ENCODE measurements at places on chromosomes 4 and X.

- no peak for DNase-seq
These were observed 27.3 kb downstream of the SH3BGRL start for GRCh38 chrX:81229229-81229628.

DNA sequence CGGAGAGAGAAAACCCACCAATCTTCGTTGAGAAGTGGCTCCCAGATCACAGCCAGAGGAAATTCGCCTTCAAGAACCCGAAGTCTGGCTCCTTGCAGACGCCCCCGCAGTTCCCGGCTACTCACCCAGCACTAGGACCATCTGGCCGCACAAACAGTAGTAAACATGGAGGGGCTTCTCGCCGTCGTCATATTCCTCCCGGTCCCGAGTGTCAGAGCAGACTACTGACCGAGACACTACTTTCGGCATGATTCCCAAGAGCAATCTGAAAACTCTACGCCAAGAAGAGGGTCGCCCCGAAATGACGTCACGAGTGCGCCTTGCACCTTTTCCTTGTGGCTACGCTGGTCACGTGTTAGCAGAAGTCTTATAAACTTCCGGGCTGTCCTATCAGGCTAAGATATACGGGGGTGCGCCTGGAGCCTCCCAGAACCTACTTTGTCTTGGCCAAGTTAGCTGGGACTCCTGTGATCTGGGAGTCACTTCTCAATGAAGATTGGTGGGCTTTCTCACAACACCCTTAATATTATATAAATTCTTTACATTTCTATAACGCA, at the start of gene STEEP1:
Gene STEEP1 (minus strand): TSS at position 303 of the 557 bp plus-strand sequence. CDS start 54 bp downstream, at position 249.
- DNase-seq: peak; percentile 50

- no peak for DNase-seq
These were observed 2.3 kb upstream of the SASH3 start for GRCh38 chrX:129777218-129778030.

GRCh38 chr4:21045119-21045518, 344.9 kb downstream of the PACRGL start:
- DNase-seq: no peak

GRCh38 chr4:155491336-155492120, 114.8 kb upstream of the MAP9 start:
- no peak for DNase-seq

- no peak for DNase-seq
These were observed 815 bp downstream of the EIF4E start for GRCh38 chr4:98928131-98928504.

DNA sequence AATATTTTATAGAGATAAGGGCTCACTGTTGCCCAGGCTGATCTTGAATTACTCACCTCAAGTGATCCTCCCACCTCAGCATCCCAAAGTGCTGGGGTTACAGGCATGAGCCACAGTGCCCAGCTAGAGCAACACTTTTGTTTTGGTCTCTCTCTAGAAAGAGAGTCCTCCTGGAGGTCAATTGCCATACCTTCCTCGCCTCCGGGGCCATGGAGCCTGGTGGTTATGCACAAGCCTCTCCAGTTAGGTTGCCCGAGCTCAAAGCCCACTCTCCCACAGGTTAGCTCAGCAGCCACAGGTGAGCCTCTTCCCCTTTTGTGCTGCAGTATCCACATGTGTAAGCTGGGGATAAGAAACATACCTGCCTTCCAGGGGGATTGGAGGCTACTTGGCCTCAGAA, 24.2 kb upstream of the MAN2B2 start:
- no peak for DNase-seq

GRCh38 chr4:45324455-45325417, 598.4 kb upstream of the GNPDA2 start:
- DNase-seq: no peak

DNA sequence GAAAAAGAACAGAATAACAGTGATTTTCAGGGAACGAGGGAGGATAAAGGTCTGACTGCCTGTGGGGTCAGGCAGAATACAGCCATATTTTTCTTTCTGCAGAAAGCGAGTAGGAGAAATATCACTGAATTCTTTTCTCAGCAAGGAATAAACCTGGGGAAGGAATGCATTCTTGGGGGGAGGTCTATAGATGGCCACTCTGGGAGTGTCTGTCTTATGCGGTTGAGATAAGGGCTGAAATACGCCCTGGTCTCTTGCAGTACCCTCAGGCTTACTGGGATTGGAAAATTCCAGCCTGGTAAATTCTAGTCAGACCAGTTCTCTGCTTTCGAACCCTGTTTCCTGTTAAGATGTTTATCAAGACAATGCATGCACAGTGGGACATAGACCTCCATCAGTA, 26.3 kb downstream of the CNGA1 start:
- DNase-seq: no peak

DNA sequence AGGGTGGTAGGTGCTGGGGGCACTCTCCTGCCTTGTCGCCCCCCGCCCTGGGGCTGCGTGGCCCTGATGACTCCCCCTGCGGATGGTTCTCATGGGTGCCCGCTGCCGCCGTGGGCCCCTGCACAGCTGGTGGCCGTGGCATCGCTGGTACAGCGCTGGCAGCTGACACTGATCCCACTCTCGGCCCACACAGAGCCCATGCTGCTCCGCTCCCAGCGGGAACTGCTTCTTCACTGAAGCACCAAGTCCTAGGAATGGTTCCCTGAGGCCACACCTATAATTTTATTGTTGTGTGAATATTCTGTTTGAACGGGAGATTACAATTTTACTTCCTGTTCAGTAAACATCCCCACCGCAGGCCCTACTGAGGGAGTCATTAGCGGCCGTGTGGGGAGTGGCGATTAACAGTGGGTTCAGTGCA, 138.6 kb upstream of the NKX1-1 start:
- no peak for DNase-seq

DNA sequence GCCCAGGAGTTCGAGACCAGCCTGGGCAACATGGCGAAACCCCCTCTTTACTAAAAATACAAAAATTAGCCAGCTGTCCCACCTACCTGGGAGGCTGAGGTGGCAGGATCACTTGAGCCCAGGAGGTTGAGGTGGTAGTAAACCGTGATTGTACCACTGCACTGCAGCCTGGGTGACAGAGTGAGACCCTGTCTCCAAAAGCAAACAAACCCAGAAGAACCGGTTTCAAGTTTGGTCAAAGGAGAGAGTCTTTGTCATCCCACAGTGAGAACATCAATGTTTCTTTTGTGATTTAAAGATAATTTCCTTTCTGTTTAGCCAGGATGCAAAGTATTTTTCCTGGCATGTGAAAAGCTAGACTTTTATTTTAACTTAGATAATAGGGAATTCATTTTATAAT, 26.7 kb downstream of the PDK3 start:
- no peak for DNase-seq

DNA sequence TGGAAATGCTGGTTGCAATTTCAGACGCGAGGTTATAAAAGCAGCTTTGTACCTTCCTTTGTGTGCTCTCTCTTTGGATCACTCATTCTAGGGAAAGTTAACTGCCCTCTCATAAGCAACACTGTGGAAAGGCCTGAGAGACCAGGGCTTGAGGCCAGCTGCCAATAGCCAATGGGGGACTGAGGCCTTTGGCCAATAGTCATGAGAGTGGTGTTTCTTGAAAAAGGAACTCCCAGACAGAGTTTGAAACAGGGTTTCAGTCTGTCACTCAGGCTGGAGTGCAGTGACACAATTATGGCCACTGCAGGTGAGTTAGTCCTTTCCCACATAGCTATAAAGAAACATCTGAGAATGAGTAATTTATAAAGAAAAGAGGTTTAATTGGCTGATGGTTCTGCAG, 524.7 kb upstream of the SMIM31 start:
- DNase-seq: no peak

GRCh38 chrX:20260885-20261284, 5.8 kb downstream of the RPS6KA3 start:
- no peak for DNase-seq

- DNase-seq: no peak
These were observed 21.0 kb upstream of the CABS1 start for GRCh38 chr4:70313736-70314135.

DNA sequence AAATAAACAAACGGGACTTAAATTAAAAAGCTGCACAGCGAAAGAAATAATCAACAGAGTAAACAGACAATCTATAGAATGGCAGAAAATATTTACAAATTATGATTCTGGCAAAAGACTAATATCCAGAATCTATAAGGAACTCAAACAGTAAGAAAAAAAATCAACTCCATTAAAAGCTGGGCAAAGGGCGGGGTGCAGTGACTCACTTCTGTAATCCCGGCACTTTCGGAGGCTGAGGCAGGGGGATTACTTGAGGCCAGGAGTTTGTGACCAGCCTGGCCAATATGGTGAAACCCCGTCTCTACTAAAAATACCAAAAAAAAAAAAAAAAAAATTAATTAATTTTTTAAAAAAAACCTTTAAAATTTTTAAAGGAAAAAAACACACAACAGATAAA, 109.0 kb downstream of the ATP11C start:
- no peak for DNase-seq

DNA sequence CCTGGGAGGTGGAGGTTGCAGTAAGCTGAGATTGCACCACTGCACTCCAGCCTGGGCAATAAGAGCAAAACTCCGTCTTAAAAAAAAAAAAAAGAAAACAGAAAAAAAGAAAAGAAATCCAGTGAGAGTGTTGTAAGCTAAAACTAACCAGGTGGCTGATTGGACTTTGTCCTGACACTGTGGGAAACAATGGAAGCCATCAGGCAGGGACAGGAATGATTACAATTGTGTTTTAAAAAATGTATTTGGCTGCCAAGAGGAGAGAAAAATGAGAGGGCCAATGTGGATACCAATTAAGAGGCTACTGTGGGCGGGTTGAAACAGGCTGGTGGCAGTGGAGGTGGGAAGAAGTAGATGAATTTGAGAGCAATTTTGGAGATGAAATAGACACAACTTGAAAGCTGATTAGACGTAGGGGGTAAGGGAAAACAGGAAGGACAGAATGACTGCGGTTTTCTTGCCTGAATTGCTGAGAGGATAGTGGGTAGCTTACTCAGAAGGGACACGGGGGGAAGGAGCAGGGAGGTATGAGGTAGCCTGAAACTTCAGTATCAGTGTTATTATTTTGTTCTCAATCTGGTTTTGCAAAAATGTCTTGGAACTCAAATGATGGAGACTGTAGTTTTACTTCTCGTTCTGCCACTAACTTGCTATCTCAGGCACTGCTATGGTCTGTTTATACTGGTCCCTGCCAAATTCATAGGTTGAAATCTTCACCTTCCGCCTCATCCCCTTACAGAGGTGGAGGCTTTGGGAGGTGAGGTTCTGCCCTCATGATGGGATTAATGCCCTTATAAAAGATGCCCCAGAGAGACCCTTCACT, 45.6 kb upstream of the CHRNA9 start:
- DNase-seq: no peak

DNA sequence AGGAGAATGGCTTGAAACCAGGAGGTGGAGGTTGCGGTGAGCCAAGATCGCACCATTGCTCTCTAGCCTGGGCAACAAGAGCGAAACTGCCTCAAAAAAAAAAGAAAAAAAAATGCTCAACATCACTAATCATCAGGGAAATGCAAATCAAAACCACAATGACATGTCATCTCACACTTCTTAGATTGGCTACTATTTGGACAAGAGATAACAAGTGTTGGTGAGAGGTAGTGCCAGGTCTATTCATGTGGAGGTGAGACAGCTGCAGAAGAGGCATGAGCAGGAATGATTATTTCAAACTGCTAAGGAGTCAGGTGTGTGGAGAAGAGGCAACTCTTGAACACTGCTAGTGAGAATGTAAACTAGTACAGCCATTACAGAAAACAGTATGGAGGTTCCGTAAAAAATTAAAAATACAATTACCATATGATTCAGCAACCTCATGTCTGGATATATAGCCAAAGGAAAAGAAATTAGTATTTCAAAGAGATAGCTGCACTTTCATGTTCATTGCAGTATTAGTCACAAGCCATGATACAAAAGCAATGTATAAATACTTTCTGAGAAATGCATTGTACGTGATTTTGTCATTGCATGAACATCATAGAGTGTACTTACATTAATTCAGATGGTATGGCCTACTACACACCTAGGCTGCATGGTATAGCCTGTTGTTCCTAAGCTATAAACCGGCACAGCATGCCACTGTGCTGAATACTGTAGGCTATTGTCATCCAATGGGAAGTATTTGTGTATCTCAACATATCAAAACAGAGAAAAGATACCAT, 75.3 kb downstream of the TMEM144 start:
- no peak for DNase-seq

GRCh38 chr4:42768125-42768748, 111.3 kb upstream of the ATP8A1 start:
- DNase-seq: no peak

GRCh38 chrX:39941332-39941920, 156.3 kb downstream of the BCOR start:
- no peak for DNase-seq

GRCh38 chrX:22090181-22090580, 58.1 kb downstream of the PHEX start:
- DNase-seq: peak; percentile 66

- DNase-seq: no peak
These were observed 999.0 kb upstream of the ADGRL3 start for GRCh38 chr4:60201052-60201673.

- no peak for DNase-seq
These were observed 6.8 kb downstream of the SLC35A2 start for GRCh38 chrX:48904626-48905025.

DNA sequence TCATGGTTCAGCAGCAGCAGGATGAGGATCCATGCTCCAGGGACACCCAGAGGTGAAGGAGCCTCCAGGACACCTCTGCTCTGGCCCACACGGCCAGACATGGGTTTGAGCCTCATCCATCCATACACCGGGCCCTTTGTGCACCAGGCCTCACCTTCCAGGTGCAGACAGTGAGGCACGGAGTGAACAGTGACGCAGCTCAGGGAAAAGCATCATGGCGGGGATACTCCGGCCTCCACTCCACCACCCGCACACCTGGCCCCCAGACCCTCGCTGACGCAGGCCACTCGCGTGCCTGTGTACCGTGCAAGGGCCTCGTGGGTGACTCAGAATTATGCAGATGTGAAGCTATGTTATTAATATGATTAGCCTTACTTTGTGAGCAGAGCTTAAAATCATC, 33.3 kb downstream of the ADRA2C start:
- DNase-seq: no peak

DNA sequence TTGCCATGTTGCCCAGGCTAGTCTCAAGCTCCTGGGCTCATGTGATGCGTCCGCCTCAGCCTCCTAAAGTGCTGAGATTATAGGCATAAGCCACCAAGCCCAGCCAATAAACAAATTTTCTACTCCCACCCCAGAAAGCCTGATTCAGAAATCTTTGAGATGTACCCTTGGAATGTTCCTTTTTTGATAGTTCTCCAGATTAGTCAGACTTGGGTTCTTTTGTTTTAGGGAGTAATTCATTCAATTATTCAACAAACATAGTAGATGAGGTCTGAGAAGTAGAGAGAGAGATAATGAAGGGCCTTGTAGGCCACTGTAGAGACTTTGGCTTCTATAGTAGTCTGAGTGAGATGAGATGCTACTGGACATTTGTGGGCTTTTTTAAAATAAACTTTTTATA, 27.8 kb downstream of the RP2 start:
- no peak for DNase-seq

DNA sequence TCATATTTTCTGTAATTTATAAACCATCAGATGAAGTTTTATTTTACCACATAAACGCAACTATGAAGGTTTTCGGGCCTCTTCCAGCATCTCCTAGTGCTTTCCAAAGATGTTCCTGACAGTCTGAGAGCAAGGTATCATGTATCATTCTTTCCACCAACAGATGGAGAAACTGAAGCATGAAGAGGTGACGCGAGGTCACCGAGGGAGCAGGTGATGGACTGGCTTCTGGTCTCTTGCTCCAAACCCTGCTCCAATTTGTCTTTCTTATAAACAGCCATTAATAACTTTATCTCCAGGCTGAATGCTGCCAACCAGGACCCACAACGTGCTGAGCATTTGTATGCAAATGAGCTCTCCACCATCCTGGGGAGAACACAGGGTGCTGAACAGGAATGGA, 86.3 kb upstream of the MAML3 start:
- DNase-seq: no peak

Data from AG04449 (cell line).